ENCODE measurements at places on chromosomes 4 and X.

DNA sequence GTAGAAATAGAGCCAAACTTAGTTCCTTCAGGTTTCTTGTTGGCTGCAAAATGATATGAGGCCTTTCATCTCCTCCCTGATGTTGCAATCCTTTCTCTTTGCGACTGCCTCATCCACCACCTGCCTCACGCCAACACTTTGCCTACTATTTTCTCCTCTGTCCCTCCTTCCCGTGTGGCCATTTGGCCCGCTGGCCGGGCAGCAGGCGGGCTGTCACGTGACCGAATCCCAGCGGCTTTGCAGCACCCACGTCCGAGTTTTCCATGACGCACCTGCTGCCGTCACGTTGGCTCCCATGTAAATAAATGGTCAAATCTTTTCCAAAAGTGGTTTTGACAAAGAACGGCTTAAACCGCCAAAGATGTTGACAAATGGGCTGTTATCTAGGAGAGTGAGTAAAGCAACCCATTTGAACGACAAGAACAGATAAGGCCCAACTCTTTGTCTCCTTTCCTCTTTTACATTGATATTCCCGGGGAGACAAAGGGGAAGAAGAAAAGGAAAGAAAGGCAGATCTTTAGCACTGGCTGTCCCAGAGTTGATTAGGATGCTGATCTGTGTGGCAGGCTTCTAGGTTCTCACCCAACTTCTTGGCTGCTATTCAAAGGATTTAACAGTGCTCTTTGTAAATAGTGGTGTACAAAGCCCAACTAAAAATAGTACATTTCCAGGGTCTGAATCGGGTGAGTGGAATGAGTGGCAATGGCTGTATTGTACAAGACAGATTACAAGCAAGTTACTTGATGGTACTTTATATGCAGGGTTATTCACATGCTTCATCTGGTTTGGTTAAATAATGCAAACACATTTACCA, 174.2 kb upstream of the JADE1 start:
- DNase-seq, result no peak

- DNase-seq, result no peak
Measured at GRCh38 chr4:87506974-87507701, 22.0 kb downstream of the SPARCL1 start.

DNA sequence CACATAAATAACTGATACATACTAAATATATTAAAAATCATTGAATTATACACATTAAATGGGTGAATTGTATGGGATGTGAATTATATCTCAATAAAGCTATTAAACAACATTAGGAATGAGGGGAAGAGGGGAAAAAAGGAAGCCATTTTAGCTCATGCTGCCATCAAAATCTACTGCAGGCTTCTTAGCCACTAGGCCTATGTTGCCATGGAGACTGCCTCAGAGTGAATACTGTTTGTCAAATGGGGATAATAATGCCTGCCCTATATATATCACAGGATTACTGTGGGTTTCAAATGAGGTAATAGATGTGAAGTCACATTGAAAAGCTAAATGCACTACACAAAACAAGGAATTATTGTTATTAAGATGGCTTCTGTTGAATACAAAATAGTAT, 21.2 kb downstream of the TMEM255A start:
- DNase-seq, result no peak

- DNase-seq, result no peak
Measured at GRCh38 chr4:88441696-88442095, 15.2 kb upstream of the HERC5 start.

DNA sequence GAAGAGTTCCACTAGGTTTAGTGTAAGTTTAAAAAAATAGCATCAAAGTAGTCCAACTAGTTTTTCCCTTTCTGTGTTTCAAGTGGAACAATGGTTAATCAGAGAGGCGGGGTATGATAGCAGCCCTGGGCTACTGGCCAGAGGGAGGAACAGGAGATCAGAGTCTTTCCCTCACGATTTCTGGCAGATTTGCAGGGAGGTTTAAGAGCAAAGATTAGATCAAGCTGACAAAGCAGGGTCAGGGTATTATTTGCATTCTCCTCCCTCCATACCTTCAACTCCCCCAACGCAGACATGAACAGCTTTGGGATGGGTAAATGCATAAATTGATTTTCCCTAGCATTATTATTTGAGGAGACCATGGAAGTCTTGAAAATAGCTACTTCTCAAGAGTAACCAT, 277.6 kb upstream of the DIAPH2 start:
- no peak for DNase-seq

GRCh38 chrX:100964362-100964761, 5.1 kb upstream of the ARL13A start:
- DNase-seq, result no peak

GRCh38 chr4:6986072-6986780, 56.9 kb upstream of the TADA2B start:
- no peak for DNase-seq

- no peak for DNase-seq
Measured at GRCh38 chr4:101621120-101621519, 169.4 kb upstream of the BANK1 start.

DNA sequence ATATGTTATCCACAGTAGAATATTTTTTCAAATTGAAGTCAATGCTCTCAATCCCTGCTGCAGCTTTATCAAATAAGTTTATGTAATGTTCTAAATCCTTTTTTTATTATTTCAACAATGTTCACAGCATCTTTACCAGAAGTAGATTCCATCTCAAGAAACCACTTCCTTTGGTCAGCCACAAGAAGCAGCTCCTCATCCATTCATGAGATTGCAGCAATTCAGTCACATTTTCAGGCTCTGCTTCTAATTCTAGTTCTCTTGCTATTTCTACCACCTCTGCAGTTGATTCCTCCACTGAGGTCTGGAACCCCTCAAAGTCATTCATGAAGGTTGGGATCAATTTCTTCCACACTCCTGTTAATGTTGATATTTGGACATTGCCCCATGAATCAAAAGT, 2301.3 kb upstream of the TENM3 start:
- no peak for DNase-seq

DNA sequence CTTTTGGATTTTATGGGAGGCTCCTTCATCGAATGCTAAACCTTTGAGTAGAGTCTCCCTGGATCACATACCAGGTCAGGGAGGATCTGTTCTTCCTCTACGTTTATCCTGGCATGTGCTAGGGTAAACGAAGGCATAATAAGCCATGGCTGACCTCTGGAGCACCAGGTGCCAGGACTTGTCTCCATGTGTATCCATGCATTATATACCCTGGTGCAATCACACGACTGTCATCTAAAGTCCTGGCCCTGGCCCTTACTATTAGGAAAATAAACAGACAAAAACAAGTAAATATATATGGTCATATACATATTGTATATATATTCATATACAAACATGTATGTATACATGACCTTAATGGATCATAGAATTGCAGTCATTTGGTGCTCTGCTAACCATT, 21.2 kb downstream of the EREG start:
- no peak for DNase-seq

- DNase-seq, result no peak
Measured at GRCh38 chr4:75658876-75659275, 14.3 kb downstream of the G3BP2 start.

DNA sequence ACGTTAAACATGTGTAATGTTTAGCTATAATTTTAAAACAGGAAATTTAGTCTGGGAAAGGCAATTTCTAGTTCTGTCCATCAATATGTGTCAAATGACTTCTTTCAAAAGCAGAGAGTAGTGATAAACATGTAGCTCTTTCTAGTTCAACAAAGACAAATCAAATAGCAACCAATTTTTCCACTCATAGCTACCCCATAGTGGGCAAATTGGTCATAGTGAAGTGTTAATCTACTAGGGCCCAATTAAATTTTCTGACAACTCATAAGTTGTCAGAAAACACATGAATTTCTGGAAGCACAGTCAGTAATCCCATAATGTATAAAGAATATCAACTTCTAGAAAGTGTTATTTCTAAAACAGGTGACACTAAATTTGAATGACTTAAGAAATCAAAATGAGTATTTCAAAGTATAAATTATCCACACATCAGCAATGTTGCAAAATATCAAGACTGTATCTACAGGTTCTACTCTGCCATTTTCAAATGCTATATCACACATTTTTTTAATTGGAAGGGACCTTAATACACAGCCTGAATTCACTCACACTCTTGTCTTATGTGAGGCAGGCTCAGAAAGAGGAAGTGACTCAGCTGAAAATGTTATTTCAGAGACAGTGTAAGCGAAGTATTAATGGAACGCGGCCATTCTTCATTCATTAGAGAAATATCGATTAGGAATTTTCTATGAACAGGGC, 7.7 kb downstream of the OCIAD2 start:
- DNase-seq, result no peak

DNA sequence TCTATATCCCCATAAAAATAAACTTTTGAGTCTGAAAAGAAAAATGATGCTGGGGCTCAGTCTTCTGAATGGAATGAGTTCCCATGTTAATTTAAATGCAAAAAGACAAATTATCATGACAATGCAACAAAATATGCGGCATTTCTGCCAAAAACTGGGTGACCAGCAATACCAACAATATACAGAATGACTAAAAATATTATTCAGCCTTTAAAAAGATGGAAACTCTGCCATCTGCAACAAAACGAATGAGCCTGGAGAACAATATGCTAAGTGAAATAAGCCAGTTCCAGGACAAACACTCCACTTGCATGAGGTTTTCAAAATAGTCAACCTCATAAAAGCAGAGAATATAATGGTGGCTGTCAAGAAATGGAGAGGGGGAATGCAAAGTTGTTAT, 558.5 kb downstream of the IL15 start:
- no peak for DNase-seq
